ENCODE measurements at places on chromosomes 5 and 9.

DNA sequence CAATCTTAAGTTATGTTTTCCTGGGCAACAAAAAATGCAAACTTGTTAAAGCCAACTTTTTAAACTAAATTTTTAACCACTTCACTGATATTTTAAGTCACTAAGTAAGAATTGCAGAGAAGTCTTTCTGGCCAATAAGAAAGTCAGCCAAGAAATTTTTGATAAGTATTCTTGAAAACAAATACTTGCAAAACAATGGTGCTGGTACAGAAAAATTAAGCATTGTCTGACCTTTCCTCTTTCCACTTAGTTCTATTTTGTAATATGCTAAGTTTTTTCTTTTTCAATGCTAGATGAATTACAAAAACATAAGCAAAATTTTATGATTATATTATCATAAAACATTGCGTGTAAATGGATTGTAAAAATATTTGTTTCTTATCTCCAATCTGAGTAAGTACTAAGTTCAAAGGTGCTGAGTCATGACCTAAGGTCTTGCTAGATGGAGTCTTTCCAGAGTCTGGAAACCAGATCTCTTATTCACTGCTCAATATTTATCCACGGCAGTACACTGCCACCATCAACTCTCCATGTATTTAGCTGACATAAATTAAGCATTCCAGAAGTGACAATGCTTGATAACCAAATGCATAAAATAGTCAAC, 139.7 kb downstream of the MEF2C start:
- DNase-seq: no peak

GRCh38 chr9:84343111-84343521, 2.6 kb upstream of the SLC28A3 start:
- DNase-seq: no peak

DNA sequence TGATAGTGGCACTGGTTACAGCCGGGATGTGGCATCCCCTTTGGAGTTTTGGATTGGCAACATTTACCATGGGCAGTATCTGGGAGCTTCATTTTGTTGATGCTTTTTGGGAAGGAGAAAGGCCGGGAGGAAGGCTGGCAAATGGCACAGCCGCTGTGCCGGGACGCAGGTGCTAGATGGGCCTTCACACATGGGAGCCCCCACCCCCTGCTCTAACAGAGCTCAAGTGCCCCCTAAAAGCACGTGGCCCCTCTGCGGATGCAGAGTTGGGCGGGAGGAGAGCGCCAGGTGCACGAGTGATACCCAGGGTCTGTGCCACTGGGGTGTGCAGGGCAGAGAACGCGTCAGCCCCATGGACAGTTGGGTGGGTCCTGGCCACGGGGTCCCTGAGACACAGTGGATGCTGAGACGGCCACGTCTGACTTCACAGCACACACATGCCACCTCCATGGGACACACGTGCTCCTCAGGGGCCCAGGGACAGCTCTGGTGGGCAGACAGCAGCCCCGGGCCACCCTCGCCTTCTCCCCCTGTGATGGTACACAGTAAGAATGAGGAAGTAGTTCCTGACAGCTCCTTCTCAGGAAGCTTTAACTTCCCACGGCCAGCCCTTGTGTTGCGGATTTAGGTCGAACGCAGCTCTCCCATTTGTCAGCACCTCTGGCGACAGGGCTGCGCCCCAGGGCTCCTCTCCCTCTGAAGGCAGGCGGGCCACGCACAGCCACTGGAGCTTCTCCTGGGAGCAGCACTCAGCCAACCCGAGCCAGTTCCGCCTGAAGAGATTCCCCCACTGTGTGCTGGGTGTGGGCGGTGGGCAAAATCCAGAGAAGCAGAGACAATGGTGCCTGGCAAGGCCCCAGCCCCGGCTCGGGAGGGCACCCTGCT, 10.8 kb downstream of the SLC9A3 start:
- no peak for DNase-seq

- no peak for DNase-seq
Measured at GRCh38 chr5:5736007-5736406, 313.5 kb downstream of the ICE1 start.

DNA sequence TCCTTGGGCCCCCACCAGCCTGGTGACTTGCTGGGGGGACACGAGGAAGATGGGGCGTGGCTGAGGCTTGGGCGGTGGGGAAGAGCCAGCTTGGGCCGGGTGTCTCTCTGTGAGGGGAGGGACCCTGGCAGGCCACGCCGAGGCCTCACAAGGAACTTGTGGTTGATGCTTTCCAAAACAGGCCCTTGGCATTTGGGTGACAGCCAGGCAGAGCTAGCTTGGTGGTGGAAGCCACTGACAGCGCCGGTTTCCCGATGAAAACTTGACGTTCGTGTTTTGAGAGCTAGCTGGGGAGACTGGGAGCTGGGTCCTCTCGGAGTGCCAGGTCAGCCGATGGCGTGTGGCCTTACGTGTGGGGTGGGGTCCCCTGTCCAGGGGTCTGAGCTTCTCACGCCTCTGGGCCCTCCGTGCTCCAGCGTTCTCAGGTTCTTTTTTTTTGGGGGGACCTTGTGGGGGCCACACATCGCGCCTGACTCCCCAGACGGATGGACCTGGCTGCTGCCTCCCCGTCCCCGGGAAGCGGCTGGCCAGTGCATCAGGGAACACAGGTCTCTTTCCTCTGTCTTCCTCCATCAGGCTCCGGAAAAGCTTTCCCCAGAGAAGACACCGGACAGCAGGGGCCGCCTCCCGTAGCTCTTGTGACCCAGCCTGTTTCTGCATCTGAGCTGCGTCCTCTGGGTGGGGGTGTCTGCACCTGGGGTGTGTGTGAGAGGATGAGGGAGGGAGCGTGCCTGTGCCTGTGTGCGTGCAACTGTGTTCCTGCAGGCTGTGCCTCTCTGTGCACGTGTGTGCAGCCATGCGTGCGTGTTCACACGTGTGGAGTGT, 129.3 kb upstream of the LPCAT1 start:
- no peak for DNase-seq

- no peak for DNase-seq
Measured at GRCh38 chr9:91489361-91489899, 65.8 kb upstream of the NFIL3 start.

DNA sequence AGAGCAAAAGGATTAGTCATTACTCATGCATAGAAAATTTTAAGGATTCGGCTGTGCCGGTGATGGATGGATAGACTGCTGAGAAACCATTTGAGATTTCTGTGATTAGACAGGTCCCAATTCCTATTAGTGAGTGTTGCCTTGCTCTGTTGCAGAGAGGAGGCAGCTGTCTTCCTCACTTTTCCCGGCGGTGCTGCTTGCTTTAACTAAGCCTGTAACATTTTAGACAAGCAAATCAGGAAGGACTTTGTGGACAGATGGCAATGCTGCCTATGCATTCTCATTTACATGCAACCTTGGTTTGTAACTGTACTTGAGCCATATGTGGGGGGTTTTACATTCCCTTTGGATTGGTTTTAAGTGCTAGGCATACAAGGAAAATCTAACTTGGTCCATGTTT, 1176.3 kb downstream of the CDH18 start:
- peak; percentile 39 for DNase-seq

DNA sequence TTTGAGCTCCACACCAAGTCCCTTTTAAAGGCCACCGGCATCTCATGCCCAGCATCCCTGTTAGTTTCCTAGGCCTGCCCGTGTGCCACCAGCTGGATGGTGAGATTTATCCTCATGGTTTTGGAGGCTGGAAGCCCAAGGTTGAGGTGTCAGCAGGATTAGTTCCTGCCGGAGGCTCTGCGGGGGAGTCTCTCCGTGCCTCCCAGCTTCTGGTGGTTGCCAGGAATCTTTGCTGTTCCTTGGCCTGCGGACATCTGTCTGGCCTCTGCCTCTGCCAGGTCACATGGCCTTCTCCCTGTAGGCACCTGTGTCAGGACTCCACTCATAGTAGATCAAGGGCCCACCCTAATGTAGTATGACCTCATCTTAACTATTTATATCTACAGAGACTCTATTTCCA, 45.4 kb downstream of the JADE2 start:
- DNase-seq: no peak

- DNase-seq: no peak
Measured at GRCh38 chr9:36914212-36914577, 119.9 kb downstream of the PAX5 start.

DNA sequence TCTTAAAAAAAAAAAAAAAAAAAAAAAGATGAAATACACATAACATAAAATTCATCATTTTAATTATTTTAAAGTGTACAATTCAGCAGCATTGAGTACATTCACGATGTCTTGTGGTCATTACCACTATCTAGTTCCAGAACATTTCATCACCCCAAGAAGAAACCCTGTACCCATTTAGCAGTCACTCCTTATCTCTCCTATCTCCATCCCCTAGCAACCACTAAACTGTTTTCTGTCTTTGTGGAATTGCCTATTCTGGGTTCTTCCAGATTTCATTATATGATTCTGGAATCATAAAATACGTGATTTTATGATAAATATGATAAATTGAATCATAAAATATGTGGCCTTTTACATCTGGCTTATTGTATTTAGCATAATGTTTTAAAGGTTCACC, 8.9 kb upstream of the HMCN2 start:
- no peak for DNase-seq

GRCh38 chr9:69785757-69786156, 25.9 kb upstream of the PTAR1 start:
- DNase-seq: no peak

DNA sequence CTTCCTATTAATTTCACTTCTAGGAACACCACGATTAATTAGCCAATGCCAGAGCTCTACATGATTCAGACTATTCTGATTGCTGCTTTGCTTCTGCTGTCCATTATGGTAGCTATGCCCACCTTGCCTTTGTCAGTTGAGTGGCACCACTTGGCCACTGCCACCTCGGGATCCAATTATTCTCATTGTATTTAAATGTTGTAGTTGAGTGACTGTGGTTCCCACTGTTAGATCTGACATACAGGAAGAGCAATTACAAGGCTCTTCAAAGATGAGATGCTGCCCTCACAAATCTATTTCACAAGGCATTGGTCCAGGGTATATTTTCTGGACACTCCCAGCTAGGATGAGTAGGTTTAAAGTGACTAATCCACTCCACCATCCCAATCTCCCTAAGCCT, 864.5 kb upstream of the EDIL3 start:
- no peak for DNase-seq

DNA sequence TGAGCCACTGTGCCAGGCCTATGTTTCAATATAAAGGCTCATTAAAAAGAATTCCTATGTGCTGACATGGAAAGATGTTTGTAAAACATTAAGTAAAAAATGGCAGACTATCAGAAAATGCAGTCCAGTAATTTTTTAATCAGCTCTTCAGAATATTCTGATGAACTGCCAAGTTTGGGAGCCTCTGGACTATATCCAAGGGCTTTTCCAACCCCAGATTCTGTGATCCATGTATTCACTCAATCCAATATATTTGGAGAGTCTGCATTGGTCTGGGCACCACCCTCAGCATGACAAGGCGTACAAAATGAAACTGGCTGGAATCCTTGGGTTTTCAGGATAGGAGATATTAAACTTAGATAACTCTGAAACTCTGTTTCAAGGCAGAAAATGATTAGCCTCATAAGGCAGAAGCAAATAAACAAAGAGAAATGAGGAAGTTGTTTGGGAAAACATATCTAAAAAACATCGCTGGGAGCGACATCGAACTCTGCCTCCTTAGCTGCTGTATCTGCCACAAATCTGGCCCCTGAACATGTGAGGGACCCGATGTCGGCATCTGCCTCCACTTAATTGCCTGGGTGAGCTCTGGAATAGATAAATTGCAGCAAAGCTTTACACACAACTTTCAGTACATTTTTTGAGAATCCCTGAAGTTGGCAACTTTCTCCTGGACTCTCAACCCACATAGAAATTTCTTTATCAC, 14.4 kb downstream of the PDE6A start:
- peak; percentile 5 for DNase-seq

GRCh38 chr9:134781591-134782302, 98.9 kb upstream of the FCN2 start:
- DNase-seq: no peak

GRCh38 chr5:107652839-107653607, 17.7 kb downstream of the EFNA5 start:
- peak; percentile 34 for DNase-seq

GRCh38 chr5:76471406-76471805, 68.3 kb downstream of the IQGAP2 start:
- DNase-seq: no peak

GRCh38 chr9:130043654-130044623, 950 bp upstream of the FNBP1 start:
- DNase-seq: no peak

- DNase-seq: no peak
Measured at GRCh38 chr9:135010586-135010860, 76.9 kb upstream of the OLFM1 start.

DNA sequence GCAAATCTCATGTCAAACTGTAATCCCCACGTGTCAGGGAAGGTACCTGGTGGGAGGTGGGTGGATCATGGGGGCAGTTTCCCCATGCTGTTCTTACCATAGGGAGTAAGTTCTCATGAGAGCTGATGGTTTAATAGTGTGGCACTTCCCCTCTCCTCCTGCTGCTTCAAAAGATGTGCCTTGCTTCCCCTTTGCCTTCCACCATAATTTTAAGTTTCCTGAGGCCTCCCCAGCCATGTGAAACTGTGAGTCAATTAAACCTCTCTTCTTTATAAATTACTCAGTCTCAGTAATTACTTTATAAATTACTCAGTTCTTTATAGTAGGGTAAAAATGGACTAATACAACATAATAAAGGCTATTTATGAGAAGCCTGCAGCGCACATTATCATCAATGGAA, 7.1 kb upstream of the CNTRL start:
- DNase-seq: no peak

- DNase-seq: no peak
Measured at GRCh38 chr5:179803651-179804554, 2.8 kb downstream of the MGAT4B start.

- no peak for DNase-seq
Measured at GRCh38 chr5:66515209-66515608, 81.0 kb upstream of the MAST4 start.

GRCh38 chr5:156354571-156354970, 27.6 kb downstream of the SGCD start:
- no peak for DNase-seq

- no peak for DNase-seq
Measured at GRCh38 chr5:74272831-74273451, 367.6 kb downstream of the ENC1 start.

GRCh38 chr9:76419782-76420380, 25.7 kb upstream of the RFK start:
- peak; percentile 3 for DNase-seq

- no peak for DNase-seq
Measured at GRCh38 chr5:142934051-142934762, 164.0 kb downstream of the ARHGAP26 start.

DNA sequence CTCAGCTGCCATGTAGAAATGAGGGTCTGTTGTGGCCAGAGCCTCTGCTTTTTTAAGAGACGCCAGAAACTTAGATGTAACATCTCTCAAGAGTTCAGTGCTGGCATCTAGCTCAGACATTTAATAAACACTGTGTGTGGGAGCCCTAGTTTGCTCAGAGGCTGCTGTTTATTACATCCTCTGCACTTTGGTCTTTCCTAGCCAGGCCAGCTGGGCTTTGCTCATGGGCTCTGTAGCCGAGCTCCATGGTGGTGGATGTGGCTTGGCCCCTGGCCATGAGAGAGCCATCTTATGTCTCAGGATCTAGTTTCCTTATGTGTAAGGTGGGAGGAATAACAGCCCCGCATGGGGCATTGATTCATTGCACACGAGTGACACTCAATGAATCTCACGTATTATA, 30.0 kb downstream of the ARHGEF37 start:
- peak; percentile 42 for DNase-seq

- no peak for DNase-seq
Measured at GRCh38 chr9:131386281-131386680, 7.6 kb upstream of the PRRC2B start.

GRCh38 chr5:150178262-150178661, 11.6 kb upstream of the SLC6A7 start:
- no peak for DNase-seq

- DNase-seq: peak; percentile 74
Measured at GRCh38 chr9:114176624-114177291, 21.4 kb downstream of the COL27A1 start.

GRCh38 chr9:13568841-13569601, 289.5 kb upstream of the MPDZ start:
- peak; percentile 32 for DNase-seq
